ENCODE measurements at places on chromosomes 12 and 14. TPM values are rescaled to one million over a fixed set of nuclear protein-coding genes. Genes with fewer than 3 reads are reported as not detected.

The YLPM1 gene
- total RNA-seq: 94.3 TPM

The CALCOCO1 gene
- total RNA-seq: 34.0 TPM

The GYS2 gene
- not detected for total RNA-seq

The CMTM5 gene
- not detected for total RNA-seq

The PSEN1 gene
- 41.9 TPM for total RNA-seq

The TAS2R31 gene
- 5.2 TPM for total RNA-seq

The HCAR3 gene
- not detected for total RNA-seq

The TAS2R46 gene
- 2.2 TPM for total RNA-seq

The EPS8 gene
- total RNA-seq: 16.3 TPM

The CLEC4C gene
- total RNA-seq: not detected

The OLR1 gene
- total RNA-seq: not detected

The HOXC4 gene
- total RNA-seq: 9.6 TPM

The PTGES3 gene
- total RNA-seq: 413 TPM

The CLEC4E gene
- total RNA-seq: not detected

The PTGER2 gene
- total RNA-seq: not detected

The VWF gene
- total RNA-seq: not detected

The EPYC gene
- total RNA-seq: not detected

The TMEM233 gene
- total RNA-seq: 15.5 TPM

The CEBPE gene
- not detected for total RNA-seq

The SLC25A21 gene
- total RNA-seq: 4.3 TPM

The GLT1D1 gene
- total RNA-seq: not detected

The ST8SIA1 gene
- total RNA-seq: 0.17 TPM

The NIN gene
- total RNA-seq: 61.0 TPM

The RPGRIP1 gene
- total RNA-seq: 0.86 TPM
